HCT116 (cell line): ENCODE measurements at places on chromosomes 5 and 9.

- no peaks in the 10 kb centered on the region for H3K27me3 ChIP-seq
- H3K4me1 ChIP-seq: no peaks in the 10 kb centered on the region
- DNase-seq: no peak
- H3K4me3 ChIP-seq: no peak overlapping the region
- no peaks in the 10 kb centered on the region for H3K36me3 ChIP-seq
Observed at GRCh38 chr9:77472646-77473045, 175.5 kb downstream of the GNA14 start.

GRCh38 chr5:72541501-72542225 lies 34.5 kb upstream of the ZNF366 start:
- no peak for DNase-seq
- no peak overlapping the region for H3K4me3 ChIP-seq
- H3K27ac ChIP-seq: no peak overlapping the region
- H3K36me3 ChIP-seq: no peaks in the 10 kb centered on the region
- no peaks in the 10 kb centered on the region for H3K27me3 ChIP-seq
- no peaks in the 10 kb centered on the region for H3K4me1 ChIP-seq

DNA sequence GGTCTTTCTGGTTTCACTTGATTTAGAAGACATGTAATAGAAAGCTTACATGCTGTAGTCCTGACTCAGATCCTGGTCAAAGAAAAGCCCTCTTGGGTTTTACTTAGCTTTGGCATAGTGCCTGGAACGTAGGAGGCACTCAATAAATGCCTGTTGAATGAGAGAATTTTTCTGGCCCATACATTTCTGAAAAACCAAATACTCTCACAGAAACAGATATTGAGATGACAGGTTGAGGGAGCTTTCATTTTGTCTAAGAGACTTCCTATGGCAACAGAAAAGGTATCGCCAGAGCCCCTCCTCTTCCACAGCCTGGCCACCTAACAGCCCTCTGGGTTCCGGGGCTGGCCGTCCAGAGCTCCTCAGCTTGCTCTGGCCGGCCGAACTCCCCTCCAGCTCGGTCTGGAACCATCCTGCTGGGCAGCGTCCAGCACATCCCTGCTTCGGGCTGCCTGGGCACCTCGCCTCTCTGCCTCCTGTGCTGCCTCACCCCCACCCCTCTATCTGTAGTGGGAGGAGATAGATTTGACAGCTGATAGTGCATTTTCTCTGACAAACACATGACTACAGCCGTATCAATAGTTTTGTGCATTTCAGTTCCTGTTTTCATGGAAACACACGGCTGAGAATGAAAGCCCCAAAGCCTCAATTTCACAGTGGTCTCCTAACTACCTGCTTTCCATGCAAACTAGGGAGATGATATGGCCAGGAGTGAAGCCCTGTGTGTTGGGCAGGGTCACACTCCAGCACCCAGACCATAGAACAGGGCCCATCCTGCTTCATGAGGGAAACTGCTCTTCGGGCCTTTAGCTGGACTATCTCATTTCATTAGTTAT lies 1.1 kb downstream of the IL4 start:
- no peak overlapping the region for H3K27ac ChIP-seq
- H3K4me1 ChIP-seq: peaks cover 34% of the 10 kb centered on the region
- peak; percentile 26 for DNase-seq
- H3K36me3 ChIP-seq: no peaks in the 10 kb centered on the region
- 0 out of 2 replicates have a peak overlapping the region, but pooled peaks have one; percentile 1 for H3K4me3 ChIP-seq
- H3K27me3 ChIP-seq: no peaks in the 10 kb centered on the region

DNA sequence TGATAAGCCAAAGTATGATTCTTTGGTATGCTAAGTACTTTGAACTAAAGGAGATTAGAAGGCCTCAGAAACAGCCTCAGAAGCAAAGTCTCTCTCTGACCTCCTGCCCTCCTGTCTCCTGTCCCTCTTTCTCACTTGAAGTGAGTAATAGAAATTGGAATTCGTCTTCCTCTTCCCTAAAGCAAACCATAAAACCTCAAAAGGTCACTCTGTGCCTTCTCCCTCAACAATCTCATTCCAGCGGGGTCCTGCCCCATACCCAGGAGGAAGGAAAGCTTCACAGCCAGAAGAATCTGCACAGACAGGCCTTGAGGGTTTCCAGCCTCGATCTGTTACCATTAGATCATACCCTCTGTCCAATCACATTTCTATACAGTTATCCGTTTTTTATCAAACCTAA lies 87.8 kb downstream of the HAPLN1 start:
- H3K4me1 ChIP-seq: peaks cover 8% of the 10 kb centered on the region; the same call in 1 of the 2 replicates
- H3K36me3 ChIP-seq: no peaks in the 10 kb centered on the region
- no peaks in the 10 kb centered on the region for H3K27me3 ChIP-seq
- DNase-seq: peak; percentile 21

GRCh38 chr9:6414247-6414641 lies 1.2 kb downstream of the UHRF2 start:
- peak overlapping the region; percentile 83; the same call in 1 of the 2 replicates for H3K27ac ChIP-seq
- H3K36me3 ChIP-seq: no peaks in the 10 kb centered on the region
- H3K4me1 ChIP-seq: peaks cover 8% of the 10 kb centered on the region; the same call in 1 of the 2 replicates

- DNase-seq: no peak
- no peaks in the 10 kb centered on the region for H3K27me3 ChIP-seq
- no peak overlapping the region for H3K27ac ChIP-seq
- 0 out of 2 replicates have a peak, but pooled peaks cover 3% of the 10 kb centered on the region for H3K4me1 ChIP-seq
- no peaks in the 10 kb centered on the region for H3K36me3 ChIP-seq
- no peak overlapping the region for H3K4me3 ChIP-seq
Observed at GRCh38 chr5:178526773-178527457, 63.3 kb downstream of the COL23A1 start.

- H3K36me3 ChIP-seq: peaks cover 21% of the 10 kb centered on the region
- no peak for DNase-seq
- no peak overlapping the region for H3K27ac ChIP-seq
- H3K27me3 ChIP-seq: no peaks in the 10 kb centered on the region
- no peaks in the 10 kb centered on the region for H3K4me1 ChIP-seq
Observed at GRCh38 chr5:98906756-98907355, 22.0 kb downstream of the CHD1 start.

DNA sequence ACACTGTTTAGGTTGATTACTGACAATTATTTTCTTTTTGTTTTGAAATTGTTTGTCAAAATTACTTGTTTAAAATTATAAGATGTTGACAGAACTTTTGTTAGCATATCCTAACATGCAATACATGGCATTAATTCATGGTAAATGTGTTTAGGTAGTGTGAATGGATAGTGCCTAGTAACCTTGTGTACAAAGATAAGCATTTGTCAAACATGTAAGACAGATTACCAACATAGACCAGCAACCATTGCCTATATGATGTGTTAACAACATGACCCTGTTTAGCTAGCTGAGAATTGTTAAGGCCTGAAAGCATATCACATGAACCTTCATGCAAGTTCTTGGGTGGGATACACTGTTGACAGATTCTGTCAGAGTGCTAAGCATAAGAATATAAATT lies 13.4 kb downstream of the MAN2A1 start:
- no peak overlapping the region for H3K27ac ChIP-seq
- no peak overlapping the region for H3K4me3 ChIP-seq
- no peaks in the 10 kb centered on the region for H3K27me3 ChIP-seq
- DNase-seq: no peak
- no peaks in the 10 kb centered on the region for H3K4me1 ChIP-seq

DNA sequence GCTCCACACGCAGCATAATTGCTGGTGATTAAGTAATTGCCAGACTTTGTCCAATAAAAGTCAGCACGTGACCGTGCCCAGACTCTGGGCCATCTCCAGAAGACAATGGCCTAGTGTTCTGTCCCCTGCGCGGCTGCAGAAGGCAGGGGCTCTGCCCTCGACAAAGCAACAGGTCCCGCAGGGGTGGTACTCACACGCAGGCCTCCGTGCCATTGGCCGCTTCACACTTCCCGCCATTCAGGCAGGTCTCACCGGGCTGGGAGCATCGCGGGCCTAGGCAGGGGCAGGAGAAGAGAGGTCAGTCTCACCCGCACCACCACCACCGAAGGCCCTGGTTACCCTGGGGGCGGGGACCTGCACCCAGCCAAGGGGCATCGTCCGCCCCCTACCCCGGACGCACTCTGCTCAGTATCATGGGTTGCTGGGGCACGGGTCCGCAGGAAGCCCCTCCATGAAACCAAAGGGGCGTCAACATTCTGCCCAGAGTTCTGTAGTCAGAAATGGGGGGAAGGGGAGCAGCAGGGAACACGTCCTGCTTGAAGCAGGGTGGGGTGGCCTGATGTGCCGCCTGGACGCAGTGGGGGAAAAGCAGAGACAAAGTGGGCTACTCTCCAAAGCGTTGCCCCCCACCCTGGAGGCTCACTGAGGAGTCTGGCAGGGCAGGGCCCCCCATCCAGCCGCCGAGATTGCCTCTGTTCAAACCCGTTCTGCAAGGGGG lies 1.9 kb downstream of the NOTCH1 start:
- peak overlapping the region; percentile 70 for H3K4me3 ChIP-seq
- DNase-seq: no peak
- no peaks in the 10 kb centered on the region for H3K27me3 ChIP-seq
- H3K4me1 ChIP-seq: peaks cover 45% of the 10 kb centered on the region
- peak overlapping the region; percentile 82; the same call in 1 of the 2 replicates for H3K27ac ChIP-seq
- H3K36me3 ChIP-seq: peaks cover 10% of the 10 kb centered on the region; the same call in 1 of the 2 replicates

- H3K4me3 ChIP-seq: no peak overlapping the region
- H3K36me3 ChIP-seq: no peaks in the 10 kb centered on the region
- peak; percentile 43 for DNase-seq
Observed at GRCh38 chr5:87074934-87075541, 192.6 kb upstream of the RASA1 start.

GRCh38 chr9:19155106-19155935 lies 28.0 kb upstream of the PLIN2 start:
- no peak for DNase-seq
- no peaks in the 10 kb centered on the region for H3K4me1 ChIP-seq
- no peak overlapping the region for H3K4me3 ChIP-seq

- DNase-seq: no peak
- no peak overlapping the region for H3K27ac ChIP-seq
- H3K36me3 ChIP-seq: no peaks in the 10 kb centered on the region
- H3K4me1 ChIP-seq: peaks cover 23% of the 10 kb centered on the region
- no peaks in the 10 kb centered on the region for H3K27me3 ChIP-seq
Observed at GRCh38 chr9:34659592-34660253, 2.7 kb downstream of the CCL27 start.

- no peaks in the 10 kb centered on the region for H3K4me1 ChIP-seq
- no peak for DNase-seq
- peaks cover 10% of the 10 kb centered on the region; the same call in 1 of the 2 replicates for H3K36me3 ChIP-seq
- H3K27ac ChIP-seq: no peak overlapping the region
Observed at GRCh38 chr5:111502956-111503355, 9.4 kb downstream of the STARD4 start.

DNA sequence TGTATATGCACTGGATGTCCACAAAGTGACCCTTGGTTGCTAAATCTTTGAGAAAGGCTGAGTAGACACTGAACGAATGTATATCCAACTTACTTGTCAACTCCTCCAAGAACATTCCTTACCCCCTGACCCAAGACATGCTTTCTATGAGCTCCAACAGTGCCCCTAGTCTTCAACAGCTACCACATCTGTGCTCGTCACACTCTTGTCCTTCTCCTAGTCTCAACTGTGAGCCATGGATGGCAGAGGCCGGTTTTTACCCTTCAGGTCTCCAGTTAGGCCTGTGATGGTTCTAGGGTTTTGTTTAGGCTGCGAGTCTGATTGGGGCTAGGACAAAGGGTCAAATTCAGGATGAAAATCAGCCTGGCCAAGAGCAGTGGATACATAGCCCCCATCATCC lies 19.0 kb upstream of the GPX3 start:
- H3K4me1 ChIP-seq: no peaks in the 10 kb centered on the region
- no peak for DNase-seq
- H3K27ac ChIP-seq: no peak overlapping the region
- no peak overlapping the region for H3K4me3 ChIP-seq

- no peaks in the 10 kb centered on the region for H3K4me1 ChIP-seq
- no peaks in the 10 kb centered on the region for H3K36me3 ChIP-seq
- H3K27me3 ChIP-seq: peaks cover 5% of the 10 kb centered on the region; the same call in 1 of the 2 replicates
Observed at GRCh38 chr9:89915187-89915586, 310.4 kb downstream of the GADD45G start.

DNA sequence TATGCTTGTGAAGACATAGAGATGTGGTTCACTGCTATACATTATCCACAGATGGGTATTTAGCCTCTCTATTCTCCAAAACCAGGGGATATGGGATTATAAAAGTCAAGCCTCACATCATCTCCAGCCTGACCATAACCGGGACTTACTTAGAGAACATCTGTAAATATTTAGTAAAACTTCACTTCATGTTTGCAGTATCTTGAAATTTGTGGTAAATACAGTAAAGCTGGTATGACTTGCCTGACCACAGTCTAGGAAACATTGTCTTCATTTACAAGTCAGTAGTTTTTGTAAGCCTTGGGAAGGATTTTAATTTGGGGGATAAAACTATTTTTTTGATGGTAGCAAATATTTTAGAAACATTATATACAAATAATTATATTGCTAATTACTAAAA lies 64.2 kb downstream of the MAST4 start:
- no peaks in the 10 kb centered on the region for H3K36me3 ChIP-seq
- peaks cover 29% of the 10 kb centered on the region for H3K27me3 ChIP-seq
- H3K4me1 ChIP-seq: no peaks in the 10 kb centered on the region
- no peak overlapping the region for H3K4me3 ChIP-seq

- no peaks in the 10 kb centered on the region for H3K36me3 ChIP-seq
- H3K4me1 ChIP-seq: peaks cover 8% of the 10 kb centered on the region
- DNase-seq: no peak
- no peaks in the 10 kb centered on the region for H3K27me3 ChIP-seq
- H3K4me3 ChIP-seq: peak within 1 kb of the TSS; percentile 76
- peak within 1 kb of the TSS; percentile 37; the same call in 1 of the 2 replicates for H3K27ac ChIP-seq
Observed at GRCh38 chr9:113876151-113876992, at the start of gene ZNF618. Gene ZNF618 (plus strand): TSS chr9:113876309. CDS start chr9:113876381, 72 bp downstream.
